Activated CD8-positive, alpha-beta T cell treated with anti-CD3 and anti-CD28 coated beads for 36 hours (primary cell): ENCODE measurements at places on chromosomes 6 and 20.
A peak's percentile ranks its signal among the peaks of the same experiment; 100 is the strongest.

DNA sequence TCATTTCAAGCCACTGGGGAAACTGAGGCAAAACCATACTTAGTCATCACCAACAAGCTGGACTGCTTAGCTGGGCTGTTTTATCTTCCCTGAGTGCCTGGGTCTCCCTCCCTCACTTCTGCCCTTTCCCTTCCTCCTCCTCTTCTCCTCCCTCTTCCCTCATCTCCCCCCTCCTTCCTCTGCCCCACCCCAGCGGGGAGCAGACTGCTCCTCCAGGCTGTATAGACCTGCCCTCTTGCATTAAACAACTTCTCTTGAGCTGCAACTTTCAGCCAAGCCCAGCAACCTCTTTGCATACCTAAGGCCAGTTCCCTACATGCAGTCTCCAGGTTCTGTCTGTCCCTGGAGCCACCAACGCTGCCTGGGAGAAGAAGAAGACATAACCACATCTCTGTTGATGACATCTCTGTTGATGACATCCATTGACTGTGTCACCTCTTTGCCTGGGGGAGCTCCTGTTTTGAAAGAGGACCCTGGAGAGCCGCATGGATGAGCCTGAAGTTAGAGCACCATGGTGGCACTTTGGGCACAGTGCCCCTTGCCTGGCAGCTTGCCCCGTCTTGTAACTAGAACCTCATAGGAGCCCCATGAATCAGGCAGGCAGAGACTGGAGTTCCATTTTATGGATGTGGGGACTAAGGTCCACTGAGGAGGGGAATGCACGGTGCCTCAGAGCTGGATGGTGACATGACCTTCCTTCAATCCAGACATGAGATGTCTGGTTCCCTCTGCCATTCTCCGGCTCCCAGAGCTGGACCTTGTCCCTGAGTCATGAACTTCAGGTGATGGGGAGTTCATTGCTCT lies 7.8 kb upstream of the BPIFB6 start:
- DNase-seq: no peak

DNA sequence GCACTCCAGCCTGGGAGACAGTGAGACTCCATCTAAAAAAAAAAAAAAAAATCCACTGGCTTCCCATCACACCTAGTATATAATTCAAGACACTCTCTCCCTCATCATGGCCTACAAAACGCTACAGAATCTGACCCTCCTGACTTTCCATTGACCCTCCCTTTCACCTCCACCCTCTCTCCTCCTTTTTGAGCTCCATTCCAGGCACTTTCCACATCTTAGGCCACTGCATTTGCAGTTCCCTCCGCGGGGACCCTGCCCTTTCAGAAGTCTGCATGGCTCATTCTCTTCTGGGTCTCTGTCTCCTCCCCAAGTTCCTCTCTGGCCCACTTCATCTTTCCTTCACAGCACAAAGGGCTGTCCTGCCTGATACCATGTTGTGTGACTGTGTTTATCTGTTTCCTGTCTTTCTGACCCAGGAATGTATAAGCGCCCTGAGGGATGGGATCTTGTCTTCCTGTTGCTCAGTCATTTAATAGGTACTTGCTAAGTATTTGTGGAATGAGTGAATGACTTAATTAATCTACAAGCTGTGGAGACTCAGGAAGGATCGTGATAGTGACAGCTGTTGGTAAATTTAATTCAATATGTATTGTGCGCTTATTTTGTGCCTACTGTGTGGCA lies 35.2 kb downstream of the NCR2 start:
- DNase-seq: no peak

DNA sequence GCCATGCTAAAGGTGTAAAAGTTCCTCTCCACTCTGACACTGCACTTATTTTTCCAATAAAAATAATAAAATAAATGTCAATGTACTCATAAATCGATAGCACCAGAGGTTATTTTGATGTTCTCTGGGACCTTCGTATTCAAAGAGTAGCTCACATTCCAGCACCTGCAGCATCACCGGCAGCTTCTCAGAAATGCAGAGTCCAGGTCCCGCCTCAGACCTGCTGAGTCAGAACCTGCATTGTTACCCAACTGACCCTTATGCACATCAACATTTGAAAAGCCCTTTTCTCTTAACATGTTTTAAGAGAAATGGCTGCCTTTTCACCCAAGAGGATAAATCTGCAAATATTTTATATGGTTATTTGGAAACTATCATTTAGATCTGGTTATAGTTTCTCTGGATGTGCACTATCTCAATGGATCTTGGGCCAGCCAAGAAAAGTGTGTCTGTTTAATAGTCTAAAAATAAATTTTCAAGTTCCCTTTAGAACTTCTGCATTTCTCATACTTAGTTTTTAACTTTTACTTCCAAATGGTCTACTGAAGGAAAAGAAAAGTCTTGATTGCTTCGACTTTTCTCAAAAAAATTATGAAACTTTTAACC lies 216.2 kb upstream of the PRDM1 start:
- DNase-seq: no peak

DNA sequence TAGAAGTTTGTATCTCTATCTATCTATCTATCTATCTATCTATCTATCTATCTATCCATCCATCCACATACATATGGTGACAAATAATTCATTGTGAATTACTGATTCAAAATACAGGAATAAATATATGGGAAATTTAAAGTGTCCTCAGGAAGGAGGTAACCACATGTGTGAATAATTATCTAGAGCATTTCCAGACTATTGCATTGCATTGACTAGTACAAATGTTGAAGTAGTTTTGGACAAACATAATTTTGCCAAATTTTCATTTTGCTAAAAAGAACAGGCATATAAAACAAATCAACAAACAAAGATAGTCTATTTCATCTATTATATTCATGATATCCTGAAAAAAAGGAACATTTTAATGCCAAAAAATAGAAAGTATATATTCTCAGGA lies 192.7 kb downstream of the UTRN start:
- no peak for DNase-seq

- peak; percentile 33 for DNase-seq
Observed at GRCh38 chr6:7145885-7146828, 38.4 kb downstream of the RREB1 start.

GRCh38 chr6:125392682-125393081 lies 90.9 kb upstream of the HDDC2 start:
- no peak for DNase-seq

- no peak for DNase-seq
Observed at GRCh38 chr20:24662752-24663365, 193.4 kb downstream of the SYNDIG1 start.

DNA sequence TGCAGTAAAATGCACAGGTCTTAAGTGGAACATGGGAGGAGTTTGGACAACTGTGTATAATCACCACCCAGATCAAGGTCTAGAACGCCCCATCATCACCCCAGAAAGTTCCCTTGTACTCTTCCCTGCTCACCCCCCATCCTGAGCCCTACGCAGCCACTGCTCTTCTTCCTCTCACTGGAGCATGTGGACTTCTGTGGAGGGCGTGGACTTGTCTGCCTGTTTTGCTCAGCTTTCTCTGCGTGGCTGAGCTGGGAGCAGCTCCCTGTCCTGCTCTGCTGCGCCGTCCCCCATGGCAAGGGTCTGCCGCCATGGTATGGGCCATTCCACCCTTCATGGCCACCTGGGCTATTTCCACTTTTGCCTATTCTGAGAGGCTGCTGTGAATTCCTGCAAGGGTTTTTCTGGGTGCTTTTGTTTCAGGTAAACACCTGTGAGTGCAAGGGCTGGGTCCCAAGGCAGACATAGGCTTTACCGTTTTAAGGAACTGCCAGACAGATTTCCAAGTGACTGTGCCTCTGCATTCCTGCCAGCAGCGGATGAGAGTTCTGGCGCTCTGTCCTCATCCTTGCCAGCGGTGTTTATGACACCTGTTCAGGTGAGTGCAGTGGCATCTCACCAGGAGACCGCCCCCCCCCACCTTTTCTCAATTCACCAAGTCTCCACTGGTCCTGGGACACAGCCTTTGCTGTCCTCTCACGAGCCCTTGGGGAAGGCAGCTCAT lies 19.7 kb downstream of the PCK1 start:
- DNase-seq: no peak

GRCh38 chr6:115885636-115886366 lies 174.9 kb downstream of the FRK start:
- DNase-seq: no peak

GRCh38 chr20:62365814-62366369 lies 1.2 kb downstream of the LAMA5 start:
- DNase-seq: no peak

- no peak for DNase-seq
Observed at GRCh38 chr6:167495506-167496401, 170.9 kb downstream of the TTLL2 start.

DNA sequence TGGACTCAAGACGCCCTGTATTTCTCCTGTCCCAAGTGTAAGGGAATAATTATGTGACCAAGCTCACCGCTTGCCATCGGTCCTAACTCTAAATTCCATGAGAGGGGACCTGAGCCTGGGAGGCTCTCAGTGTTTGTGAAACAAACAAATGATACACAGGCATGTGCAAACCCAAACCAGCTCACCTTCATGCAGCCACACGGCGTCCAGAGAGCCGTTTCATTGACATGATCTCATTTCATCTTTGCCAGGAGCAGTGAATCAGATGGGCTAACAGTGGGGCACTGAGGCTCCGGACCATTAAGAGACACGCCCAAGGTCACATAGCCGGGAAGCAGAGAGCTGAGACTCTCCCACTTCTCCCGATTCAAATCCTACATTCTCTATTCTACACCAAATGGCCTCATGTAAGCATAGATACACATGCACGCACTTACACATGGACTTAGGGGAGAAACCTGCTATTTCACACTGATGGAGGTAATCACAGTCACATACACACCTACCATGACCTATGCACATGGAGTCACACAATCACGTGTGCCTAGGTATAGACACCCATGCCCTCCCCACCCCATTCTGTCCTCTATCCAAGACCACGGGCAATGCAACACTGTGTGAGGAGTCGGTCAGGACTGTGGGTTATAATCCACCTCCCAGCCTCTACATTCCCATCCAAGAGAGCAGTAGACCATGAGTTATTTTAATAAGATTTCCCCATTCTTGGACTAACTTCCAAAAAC lies 1.1 kb downstream of the BNIP5 start:
- DNase-seq: no peak

GRCh38 chr6:24631671-24632070 lies 14.3 kb downstream of the KIAA0319 start:
- no peak for DNase-seq

DNA sequence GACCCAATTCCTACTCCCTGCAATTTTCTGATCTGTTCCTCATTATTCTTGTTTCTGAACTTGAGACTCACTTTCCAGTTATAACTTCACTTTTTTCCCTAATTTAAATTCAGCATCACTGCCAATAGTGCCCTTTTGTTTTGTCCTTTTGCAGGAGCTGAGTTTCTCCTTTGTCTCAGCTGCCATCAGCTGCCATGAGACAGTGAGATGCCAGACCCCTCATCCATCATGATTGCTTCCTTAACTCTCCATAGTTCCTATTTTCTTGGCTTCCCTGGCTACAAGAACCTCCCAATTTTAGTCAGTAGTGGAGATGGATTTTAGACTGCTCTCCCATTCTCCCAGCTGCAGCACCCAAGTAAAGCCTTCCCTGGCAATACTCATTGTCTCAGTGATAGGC lies 518.1 kb downstream of the HDGFL1 start:
- DNase-seq: no peak

DNA sequence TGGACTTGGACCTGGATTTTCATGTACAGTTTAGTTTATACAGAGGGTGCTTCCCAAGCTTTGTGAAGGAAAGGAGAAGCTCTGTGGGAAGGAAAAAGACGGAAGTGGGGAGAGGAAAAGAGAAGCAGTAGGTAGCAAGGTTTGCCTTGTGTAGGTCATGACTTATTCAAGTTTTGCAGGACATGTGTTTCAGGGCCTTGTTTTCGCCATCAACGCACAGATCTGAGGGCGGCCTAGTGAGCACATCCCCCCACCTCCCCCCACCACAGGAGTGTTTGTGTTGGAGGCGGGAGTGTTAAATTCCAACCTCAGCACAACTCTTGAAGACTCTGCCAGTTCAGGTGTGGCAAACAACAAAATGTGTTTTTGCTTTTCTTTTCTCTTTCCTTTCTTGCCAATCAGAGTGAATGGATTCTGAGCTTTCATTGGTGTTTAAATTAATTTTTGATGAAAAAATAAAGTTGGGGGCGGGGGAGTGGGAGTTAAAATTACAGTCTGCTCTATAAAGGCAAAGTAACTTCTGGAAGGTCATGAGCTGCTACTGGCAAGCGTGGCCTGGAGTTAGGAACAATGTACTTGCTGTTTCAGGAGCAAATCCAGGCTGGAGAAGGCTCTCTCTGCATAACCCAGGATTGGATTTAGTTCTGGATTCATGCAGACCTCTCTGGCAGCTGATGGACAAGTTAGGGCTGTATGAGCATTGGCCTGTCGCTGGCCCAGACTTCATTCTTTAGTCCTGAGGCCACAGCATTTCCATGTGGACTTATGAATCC lies 338.5 kb downstream of the CD83 start:
- no peak for DNase-seq

GRCh38 chr6:39317256-39317655 lies 3.0 kb upstream of the KCNK17 start:
- no peak for DNase-seq

GRCh38 chr6:89862698-89863097 lies 31.6 kb upstream of the GJA10 start:
- no peak for DNase-seq

GRCh38 chr20:976033-976432 lies 26.1 kb downstream of the RSPO4 start:
- DNase-seq: no peak

DNA sequence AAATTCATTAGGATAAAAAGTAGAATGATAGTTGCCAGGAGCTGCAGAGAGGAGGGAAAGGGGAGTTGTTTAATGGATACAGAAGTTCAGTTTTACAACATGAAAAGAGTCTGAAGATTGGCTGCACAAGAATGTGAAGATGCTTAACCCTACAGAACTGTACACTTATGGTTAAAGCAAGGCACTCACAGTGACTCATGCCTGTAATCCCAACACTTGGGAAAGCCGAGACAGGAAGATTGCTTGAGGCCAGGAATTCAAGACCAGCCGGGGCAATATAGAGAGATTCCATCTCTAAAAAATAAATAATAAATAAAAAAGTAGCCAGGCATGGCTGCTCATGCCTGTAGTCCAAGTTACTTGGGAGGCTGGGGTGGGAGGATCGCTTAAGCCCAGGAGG lies 174.0 kb downstream of the TASP1 start:
- no peak for DNase-seq
